ENCODE measurements at places on chromosomes 1 and 21.

- peak; percentile 30 for DNase-seq
These were observed 292.1 kb upstream of the SNX7 start for GRCh38 chr1:98369463-98369862.

DNA sequence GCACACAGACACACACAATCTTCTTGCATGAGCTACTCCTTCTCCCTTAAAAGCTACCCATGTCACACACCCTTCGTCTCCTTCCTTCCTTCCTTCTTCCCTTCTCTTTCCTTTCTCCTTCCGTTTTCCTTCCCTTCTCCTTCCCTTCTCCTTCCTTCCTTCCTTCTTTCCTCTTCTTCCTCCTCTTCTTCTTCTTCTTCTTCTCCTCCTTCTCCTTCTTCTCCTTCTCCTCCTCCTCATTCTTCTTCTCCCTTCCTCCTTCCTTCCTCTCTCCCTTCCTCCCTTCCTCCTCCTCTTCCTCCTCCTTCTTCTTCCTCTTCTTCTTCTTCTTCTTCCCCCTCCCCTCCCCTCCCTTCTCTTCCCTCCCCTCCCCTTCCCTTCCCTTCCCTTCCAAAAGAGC is 52.1 kb upstream of the LEPR start:
- DNase-seq, result no peak

DNA sequence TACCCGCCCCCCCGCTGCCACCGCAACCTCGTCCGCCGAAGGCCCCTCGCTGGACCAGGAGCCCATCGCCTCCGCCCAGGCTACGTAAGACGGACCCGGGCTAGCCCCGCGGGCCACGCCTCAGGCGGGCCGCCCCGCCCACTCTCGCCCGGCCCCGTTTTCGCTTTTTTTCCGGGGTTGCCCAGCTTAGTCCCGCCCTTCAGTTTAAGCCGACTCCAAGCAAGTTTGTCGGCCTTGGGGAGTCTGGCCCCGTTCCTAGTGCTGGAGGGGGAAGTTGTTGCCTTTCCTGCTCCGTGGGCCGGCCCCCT is 3.0 kb downstream of the RUSC1 start:
- DNase-seq, result peak; percentile 31

- no peak for DNase-seq
These were observed 84.1 kb upstream of the C21orf91 start for GRCh38 chr21:17903029-17903806.

- DNase-seq, result no peak
These were observed 1018.8 kb downstream of the AMY1C start for GRCh38 chr1:104768466-104768865.

DNA sequence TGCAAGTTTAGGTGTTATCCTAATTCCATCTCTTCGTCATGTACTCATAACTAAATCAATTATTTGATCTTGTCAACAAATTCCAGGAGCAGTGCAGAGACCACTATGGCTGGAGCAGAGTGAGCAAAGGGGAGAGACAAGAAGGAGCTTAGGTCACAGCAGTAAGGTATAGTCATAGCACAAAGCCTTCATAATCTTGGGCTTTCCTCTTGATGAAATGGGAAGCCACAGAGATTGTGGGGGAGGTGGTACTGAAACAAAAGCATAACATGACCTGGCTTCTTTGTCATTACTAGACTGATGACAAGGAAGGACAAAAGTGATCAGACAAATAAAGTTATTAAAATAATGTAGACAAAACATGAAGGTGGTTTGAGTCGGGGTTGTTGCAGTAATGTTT is 60.1 kb upstream of the PTGS2 start:
- no peak for DNase-seq

GRCh38 chr1:76868916-76869315 is 1.6 kb downstream of the ST6GALNAC5 start:
- DNase-seq, result no peak
